Non-pigmented ciliary epithelial cell (primary cell): ENCODE measurements at places on chromosomes 5 and 9.

DNA sequence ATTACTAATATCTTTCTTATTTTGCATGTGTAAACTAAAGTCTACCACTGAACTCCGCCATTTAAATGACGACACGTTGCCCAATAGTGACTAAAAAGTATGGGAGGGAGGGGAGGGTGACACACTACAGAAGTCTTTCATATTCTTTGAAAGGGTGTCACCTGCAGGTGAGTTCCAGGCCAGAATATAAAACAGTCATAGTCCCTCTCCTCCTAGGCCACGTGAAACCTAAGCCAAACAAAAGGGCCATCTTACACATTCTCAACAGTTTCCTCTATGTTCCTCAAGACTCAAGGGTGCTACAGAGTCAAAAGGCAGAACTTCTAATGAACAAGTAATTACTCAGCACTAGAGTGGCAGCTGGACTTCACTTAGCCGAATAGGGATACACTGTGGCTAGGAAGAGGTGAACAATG is 6.4 kb downstream of the CEMIP2 start:
- DNase-seq, result no peak

- peak; percentile 64 for DNase-seq
Observed at GRCh38 chr9:79013715-79014610, 557.8 kb upstream of the TLE4 start.

GRCh38 chr5:14237317-14238086 is 94.4 kb downstream of the TRIO start:
- DNase-seq, result no peak

DNA sequence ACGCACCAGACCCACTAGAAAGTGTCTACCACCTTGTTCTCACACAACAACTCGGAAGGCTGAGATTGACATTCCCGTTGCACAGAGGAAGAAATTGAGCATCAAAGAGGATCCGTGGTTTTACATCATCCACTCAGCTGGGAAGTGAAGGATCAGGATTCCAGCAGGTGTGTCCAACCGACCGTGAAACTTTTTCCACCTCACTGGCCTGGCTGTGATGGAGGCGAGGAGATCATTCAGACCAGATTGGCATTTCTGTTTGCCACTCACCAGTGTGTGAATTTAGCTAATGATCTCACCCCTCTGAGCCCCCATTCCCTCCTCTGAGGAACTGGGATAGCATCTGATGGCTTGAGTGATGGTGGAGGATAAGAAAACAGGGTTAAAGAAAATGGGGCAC is 46.7 kb upstream of the CPLX2 start:
- DNase-seq, result no peak

- no peak for DNase-seq
Observed at GRCh38 chr9:77820293-77820954, 172.3 kb upstream of the GNA14 start.

- DNase-seq, result no peak
Observed at GRCh38 chr9:129586245-129586644, 34.7 kb downstream of the C9orf50 start.

- peak; percentile 10 for DNase-seq
Observed at GRCh38 chr9:126334721-126335621, 8.3 kb downstream of the MVB12B start.

- no peak for DNase-seq
Observed at GRCh38 chr5:73814233-73814846, 188.3 kb downstream of the ARHGEF28 start.

DNA sequence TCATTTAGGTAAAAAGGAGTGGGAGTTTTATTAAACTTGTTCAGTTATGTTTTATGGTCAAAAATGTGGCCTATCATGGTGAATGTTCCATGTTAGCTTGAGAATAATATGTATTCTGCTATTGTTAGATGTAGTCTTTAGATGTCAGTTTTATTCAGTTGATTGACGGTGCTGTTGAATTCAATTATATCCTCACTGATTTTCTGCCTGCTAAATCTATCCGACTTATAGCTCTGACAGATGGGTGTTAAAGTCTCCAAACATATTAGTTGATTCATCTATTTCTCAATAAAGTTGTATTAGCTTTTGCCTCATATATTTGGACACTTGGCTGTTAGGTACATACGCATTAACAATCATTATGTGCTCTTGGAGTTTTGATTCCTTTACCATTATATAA is 49.0 kb upstream of the ALDH1A1 start:
- no peak for DNase-seq

- no peak for DNase-seq
Observed at GRCh38 chr5:180172447-180173197, 36.4 kb downstream of the RASGEF1C start.

GRCh38 chr9:70405808-70406433 is 8.5 kb downstream of the KLF9 start:
- DNase-seq, result no peak

DNA sequence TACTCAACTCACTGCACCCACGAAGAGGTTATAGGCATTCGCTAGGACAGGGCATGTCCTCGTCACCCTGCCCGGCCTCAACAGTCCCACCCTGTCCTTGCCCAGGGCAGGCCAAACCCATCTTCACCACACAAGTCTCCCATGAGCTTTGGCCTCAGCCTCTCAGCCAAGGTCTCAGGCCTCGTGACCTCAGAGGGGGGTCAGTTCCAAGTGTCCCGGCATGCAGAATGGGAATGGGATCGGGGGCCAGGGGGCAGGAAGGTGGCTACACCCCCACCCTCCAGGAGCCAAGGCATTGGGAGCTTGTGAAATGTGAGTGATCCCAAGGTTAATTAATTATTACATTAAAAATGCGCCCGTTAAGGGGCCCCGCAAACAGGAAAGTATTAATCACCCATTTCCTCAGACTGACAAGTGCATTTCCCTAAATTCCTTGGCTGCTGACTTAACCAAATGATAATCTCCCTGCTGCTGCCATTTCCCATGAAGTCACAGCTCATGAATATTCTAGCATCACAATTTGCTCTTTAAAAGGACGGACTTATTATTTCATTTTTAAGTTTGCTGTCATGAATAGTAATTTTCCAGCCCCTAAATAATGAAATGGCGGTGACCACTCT is 8.0 kb upstream of the UBAC1 start:
- DNase-seq, result no peak

DNA sequence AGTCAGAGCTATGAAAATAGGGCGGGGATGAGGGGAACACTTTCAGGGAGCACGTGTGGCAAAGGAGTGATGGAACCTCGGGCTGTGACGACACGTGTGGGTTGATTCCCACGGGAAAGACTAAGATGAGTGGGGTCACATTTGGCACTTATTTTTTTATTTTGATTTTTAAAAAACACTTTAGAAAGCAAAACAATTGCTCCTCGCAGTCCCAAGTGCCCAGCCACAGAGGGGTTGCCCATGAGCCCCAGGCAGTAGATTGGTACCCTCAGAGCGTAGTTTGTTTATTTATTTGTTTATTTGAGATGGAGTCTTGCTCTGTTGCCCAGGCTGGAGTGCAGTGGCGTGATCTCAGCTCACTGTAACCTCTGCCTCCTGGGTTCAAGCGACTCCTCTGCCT is 69.7 kb downstream of the WNK2 start:
- no peak for DNase-seq

GRCh38 chr9:130034570-130034969 is 8.4 kb downstream of the FNBP1 start:
- no peak for DNase-seq

DNA sequence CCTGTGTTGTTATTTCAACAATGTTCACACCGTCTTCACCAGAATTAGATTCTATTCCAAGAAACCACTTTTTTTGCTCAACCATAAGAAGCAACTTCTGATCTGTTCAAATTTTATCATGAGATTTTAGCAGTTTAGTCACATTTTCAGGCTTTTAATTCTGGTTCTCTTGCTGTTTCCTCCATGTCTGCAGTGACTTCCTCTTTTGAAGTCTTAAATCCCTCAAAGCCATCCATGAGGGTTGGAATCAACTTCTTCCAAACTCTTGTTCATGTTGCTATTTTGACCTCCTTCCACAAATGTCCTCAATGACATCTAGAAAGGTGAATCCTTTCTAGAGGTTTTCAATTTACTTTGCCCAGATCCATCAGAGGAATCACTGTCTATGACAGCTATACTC is 25.7 kb upstream of the ENTREP1 start:
- DNase-seq, result no peak

DNA sequence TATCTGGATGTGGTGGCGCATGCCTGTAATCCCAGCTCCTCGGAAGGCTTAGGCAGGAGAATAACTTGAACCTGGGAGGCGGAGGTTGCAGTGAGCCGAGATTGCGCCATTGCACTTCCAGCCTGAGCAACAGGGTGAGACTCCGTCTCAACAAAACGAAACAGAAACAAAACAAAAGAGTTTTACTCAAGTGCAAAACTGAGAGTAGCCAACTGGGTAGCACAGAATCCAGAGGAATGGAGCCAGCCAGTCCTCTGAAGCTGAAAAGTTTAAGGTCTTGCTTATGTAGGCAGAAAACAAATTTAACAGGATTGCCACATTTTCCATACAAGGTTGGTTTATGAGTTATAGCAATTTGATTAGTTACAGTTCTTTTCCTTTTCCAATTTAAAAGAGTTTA is 32.0 kb downstream of the SPIN1 start:
- DNase-seq, result no peak

DNA sequence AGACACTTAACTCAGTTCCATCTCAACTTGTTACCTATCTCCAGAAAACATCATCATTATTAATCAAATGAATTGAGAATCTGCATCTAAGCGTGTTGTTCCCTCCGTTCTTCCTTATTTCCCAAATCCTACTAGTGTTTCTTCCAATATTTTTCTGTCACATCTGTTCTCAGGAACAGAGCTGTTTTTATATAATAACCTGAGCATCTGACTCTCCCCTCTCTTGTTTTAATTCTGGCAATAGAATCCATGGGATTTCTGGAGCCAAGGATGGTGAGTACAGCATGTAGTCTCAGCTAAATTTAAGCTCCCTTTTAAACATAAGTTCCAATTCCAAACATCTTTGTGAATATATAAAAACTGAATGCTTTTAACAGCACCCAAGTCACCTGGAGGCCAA is 558.3 kb downstream of the DTWD2 start:
- DNase-seq, result no peak

GRCh38 chr9:98908897-98909634 is 34.6 kb upstream of the COL15A1 start:
- no peak for DNase-seq

GRCh38 chr9:127578952-127579853 is 32.9 kb upstream of the STXBP1 start:
- peak; percentile 77 for DNase-seq

- no peak for DNase-seq
Observed at GRCh38 chr5:172906436-172906835, 52.8 kb upstream of the RPL26L1 start.

GRCh38 chr5:38369692-38370091 is 111.3 kb downstream of the EGFLAM start:
- DNase-seq, result no peak

- DNase-seq, result no peak
Observed at GRCh38 chr5:40318395-40318794, 361.3 kb upstream of the PTGER4 start.

- DNase-seq, result no peak
Observed at GRCh38 chr5:176902911-176903664, 3.9 kb upstream of the HK3 start.

GRCh38 chr5:59133764-59134261 is 550.9 kb downstream of the RAB3C start:
- no peak for DNase-seq

- no peak for DNase-seq
Observed at GRCh38 chr5:112154940-112155686, 264.0 kb downstream of the EPB41L4A start.

DNA sequence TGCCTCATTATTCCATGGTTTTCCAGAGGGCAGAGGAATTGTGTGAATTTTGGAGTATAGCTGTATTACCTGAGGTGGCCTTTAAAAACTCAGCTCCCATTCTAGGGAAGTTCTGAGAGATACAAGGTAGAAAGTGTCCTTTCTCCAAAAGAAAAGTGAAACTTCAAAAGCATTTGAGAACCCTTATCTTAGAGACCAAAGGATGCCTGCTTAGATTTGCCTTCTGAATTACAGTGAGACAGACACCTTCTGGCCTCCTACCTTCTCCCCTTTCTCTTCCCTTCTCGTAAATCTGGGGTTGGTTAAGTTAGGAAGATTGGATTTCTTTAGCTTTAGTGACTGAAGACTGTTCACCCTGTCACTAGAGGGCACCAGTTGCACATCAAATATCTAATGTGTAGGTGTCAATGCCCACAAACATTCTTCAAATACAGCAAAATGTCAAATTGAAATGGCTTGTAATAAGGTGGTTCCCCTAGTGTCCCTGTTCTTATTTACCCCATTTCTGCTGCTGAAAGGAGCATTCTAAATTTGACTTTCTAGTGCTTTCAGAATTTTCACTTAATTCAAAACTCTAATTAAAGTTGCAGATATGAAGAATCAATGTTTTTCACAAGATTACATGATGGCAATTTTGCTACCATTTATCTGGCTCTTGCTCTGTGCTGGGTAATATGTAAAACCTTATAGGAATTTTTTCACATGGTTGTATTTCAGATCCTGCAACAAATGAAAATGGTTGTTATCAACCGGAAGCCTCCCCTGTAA is 46.7 kb downstream of the PRRC1 start:
- peak; percentile 28 for DNase-seq

DNA sequence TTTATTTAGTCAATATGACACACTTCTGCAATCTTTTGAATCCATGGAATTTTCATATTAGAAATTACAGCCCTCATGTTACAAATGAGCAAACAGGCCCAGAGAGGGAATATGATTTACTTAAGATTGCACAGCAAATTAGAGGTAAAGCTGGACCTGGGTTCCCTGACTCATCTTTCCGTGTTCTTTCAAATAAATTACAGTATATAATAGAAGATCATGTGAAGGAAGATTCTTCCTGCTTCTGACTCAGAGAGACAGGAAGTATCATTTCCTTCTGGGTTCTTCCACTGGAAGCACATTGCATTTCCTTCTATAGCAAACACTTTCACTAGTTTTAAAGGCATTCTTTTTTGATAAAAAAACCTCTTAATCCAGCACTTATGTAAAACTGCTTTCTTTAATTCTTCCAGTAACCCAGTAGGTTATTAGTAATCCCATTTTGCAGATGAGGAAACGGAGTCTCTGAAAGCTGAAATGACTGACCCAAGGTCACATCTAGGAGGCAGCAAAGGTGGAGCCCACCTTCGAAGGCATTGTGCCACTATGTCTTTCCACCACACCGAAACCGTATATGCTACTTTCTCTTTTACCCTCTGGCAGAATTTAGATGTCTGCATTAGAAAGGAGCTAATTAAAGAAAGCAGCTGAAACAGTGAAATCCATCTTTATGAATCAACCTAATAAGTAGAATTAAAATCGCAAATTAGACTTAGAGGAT is 566.7 kb upstream of the KLF4 start:
- DNase-seq, result no peak

GRCh38 chr5:68343421-68343826 is 127.9 kb downstream of the PIK3R1 start:
- DNase-seq, result no peak
